ENCODE measurements at places on chromosomes 6 and 20.
A peak's percentile ranks its signal among the peaks of the same experiment; 100 is the strongest.

DNA sequence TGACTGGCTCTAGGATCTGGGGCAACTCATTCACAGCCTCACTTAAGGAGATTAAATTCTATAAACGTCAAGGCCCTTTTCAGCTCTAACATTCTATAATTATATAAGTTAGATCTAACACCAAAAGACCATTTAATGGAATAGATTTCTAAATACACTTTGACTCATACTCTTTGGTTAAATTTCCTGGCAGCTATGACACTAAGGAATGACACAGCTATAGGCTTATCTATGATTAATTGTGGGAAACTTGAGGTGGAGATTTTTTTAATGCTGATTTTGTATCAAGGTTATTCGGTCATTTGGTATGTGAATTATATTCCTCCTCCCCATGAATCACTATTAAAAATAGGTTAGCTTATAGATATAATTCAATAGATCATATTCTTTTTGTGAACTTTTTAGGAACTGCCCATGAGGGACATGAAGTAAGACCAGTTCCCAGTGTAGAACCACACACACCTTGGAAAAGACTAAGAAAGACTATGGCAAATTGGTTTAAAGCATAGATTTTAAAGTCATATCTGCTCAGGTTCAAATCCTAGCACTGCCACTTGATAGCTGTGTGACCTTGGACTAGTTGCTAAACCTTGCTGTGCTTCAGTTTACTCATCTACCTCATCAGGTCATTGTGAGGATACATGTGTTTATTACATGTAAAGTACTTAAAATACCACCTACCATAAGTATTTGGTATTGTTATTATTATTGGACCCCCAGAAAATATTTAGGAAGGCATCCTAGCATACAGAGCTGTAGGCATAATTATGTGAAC is 116.0 kb downstream of the CRYBG1 start:
- DNase-seq: no peak

DNA sequence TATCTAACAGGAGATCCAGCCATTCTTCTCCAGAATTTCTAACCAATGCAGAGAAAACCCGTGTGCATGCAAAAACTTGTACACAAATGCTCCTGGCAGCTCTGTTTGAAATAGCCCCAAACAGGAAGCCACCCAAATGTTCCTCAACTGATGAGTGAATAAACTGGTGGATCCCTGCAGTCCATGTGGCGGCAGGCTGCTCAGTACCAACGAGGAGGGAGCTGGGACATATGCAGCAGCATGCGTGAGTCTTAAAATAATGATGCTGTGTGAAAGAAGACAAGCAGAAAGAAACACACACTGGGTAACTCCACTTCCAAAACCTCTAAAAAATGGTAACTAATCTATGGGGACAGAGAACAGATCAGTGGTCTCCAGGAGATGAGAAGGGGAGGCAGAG is 542.1 kb upstream of the AGPAT4 start:
- DNase-seq: no peak

- peak; percentile 80 for DNase-seq
These were observed 5.7 kb upstream of the TNXB start for GRCh38 chr6:32114796-32115195.

- DNase-seq: no peak
These were observed 270.8 kb downstream of the CDKAL1 start for GRCh38 chr6:20805021-20805420.

DNA sequence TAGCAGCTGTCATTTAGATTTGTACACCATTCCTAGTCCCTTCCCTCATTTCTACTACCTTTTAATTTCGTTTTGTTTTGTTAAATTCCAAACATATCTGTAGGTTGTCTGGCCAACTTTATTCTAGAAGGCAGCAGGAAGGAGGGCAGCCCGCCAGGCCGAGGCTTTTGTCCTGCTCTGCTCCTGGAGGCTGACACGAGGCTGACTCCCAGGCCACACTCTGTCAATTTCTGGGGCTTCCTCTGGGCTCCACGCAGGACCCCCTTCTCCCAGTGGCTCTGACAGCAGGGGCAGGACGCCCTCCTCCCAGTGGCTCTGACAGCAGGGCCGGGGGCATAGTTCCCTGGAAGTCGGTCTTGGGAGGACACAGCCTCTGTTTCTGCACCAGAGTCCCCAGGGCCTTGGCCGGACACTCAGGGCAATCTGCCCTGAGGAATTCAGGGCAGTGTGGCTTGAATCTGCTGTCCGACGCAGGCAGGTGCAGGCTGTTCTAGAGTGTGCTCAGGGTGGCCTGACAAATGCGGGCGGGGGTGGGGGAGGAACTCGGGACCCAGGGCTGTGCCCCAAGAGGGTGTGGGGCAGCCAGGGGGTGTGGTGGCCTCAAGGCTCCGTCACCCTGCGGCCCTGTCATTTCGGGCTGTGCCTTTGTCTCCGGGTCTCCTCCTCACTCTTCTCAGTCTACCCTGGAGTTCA is 11.8 kb downstream of the SMOC2 start:
- no peak for DNase-seq

GRCh38 chr20:23235173-23236027 is 115.2 kb upstream of the NXT1 start:
- DNase-seq: no peak

- DNase-seq: peak; percentile 20
These were observed 571.2 kb downstream of the QKI start for GRCh38 chr6:163985710-163986109.

GRCh38 chr6:71463061-71463460 is 174.4 kb downstream of the OGFRL1 start:
- no peak for DNase-seq

GRCh38 chr20:51598556-51598955 is 56.0 kb upstream of the NFATC2 start:
- DNase-seq: no peak

- DNase-seq: no peak
These were observed at the start of gene MAPK13 for GRCh38 chr6:36129941-36130666. MAPK13 (plus strand) TSS chr6:36130513; CDS start chr6:36130583, 70 bp downstream.

GRCh38 chr6:24322924-24323323 is 34.9 kb downstream of the DCDC2 start:
- no peak for DNase-seq

DNA sequence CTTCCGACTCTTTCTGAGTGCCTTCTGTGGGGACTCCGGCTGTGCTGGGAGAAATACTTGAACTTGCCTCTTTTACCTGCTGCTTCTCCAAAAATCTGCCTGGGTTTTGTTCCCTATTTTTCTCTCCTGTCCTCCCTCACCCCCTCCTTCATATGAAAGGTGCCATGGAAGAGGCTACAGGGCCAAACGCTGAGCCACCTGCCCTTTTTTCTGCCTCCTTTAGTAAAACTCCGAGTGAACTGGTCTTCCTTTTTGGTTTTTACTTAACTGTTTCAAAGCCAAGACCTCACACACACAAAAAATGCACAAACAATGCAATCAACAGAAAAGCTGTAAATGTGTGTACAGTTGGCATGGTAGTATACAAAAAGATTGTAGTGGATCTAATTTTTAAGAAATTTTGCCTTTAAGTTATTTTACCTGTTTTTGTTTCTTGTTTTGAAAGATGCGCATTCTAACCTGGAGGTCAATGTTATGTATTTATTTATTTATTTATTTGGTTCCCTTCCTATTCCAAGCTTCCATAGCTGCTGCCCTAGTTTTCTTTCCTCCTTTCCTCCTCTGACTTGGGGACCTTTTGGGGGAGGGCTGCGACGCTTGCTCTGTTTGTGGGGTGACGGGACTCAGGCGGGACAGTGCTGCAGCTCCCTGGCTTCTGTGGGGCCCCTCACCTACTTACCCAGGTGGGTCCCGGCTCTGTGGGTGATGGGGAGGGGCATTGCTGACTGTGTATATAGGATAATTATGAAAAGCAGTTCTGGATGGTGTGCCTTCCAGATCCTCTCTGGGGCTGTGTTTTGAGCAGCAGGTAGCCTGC is 4.8 kb downstream of the PIM1 start:
- no peak for DNase-seq

DNA sequence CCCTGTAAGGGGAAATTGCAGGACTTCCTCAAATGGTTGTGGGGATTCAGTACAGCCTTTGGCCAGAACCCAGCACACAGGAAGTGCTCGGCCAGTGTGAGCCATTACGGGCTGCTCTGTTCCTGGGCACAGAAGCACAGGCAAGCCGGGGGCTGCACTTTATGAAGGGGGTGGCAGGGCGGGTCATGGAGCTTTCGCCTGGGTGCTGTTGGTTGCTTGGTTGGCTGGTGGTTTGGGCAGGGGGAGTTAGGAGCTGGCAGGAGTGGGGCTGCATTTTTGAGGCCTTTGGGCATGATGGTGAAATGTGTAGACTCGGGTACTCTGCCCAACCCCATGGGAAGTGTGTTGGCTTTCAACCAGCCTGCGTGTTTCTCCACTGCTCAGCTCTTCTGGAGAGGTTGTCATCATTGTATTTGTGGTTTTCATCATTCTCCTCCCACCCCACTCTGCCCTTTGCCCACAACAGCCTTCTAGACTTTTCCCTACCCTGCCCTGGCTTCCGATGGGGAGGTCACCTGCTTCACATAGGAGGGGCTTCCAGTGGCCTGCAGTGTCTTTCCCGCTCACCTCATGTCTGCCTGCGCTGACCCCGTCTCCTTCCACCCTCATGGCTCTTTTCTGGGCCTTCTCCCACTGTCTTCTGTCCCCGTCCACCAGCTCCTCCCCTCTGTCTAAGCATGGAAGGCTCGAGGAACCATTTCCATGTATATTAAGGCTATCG is 16.1 kb upstream of the RBM38 start:
- no peak for DNase-seq

DNA sequence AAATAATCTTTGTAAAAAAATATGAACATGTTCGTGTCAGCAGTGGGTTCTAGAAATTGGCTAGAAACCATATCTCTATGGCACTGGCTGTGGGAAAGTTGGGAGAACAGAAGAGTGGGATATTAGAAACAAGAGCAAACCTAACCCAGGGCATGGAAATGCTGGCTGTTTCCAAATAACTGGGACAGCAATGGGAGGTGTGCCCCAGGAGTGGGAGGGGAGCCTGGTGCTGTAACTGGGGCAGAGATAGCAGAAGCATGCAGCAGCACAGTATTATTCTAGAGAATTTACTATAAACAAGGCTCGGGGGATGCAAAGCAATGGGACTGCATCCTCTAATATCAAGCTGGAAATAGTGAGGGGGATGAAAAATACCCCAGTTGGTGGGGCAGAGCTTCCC is 175.0 kb downstream of the KIF6 start:
- DNase-seq: no peak

DNA sequence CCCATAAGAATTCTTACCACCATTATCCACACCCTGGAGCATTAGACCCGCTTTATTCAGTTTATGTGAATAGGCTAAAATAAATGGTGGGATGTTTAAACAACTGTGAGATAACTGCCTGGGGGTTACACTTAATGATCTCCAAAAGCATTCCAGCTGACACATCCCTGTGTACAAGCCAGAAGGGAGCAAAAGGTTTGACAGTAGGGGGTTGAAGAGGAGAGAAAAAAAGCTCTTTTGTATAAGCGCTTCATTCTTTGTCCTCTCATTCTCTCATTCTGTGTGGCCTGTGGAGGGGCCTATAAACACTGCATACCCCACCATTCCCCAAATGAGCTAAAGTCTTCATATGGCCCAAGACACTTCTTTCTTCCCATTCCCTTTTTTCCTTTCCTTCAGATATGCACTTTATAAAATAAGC is 30.8 kb upstream of the COL21A1 start:
- DNase-seq: no peak

GRCh38 chr6:161168281-161168891 is 105.5 kb downstream of the AGPAT4 start:
- DNase-seq: peak; percentile 52

DNA sequence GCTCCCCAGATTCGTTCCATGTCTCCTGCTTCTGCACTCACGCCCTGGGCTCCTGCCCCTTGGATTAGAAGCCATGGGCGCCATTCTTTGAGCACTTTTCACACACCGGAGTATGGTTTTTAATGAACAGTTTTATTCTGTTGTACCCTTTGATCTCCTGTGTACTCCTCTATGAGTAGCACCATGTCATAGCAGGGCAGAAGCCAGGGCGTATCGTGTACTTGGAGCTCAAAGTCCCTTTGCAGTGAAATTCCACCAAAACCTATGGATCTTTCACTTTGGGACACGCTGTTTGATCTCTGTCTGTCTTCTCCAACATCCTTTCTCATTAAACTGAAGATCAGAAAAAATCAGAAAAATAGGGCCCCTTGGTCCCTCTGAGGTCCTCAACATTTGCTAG is 275.3 kb downstream of the NRN1 start:
- no peak for DNase-seq

DNA sequence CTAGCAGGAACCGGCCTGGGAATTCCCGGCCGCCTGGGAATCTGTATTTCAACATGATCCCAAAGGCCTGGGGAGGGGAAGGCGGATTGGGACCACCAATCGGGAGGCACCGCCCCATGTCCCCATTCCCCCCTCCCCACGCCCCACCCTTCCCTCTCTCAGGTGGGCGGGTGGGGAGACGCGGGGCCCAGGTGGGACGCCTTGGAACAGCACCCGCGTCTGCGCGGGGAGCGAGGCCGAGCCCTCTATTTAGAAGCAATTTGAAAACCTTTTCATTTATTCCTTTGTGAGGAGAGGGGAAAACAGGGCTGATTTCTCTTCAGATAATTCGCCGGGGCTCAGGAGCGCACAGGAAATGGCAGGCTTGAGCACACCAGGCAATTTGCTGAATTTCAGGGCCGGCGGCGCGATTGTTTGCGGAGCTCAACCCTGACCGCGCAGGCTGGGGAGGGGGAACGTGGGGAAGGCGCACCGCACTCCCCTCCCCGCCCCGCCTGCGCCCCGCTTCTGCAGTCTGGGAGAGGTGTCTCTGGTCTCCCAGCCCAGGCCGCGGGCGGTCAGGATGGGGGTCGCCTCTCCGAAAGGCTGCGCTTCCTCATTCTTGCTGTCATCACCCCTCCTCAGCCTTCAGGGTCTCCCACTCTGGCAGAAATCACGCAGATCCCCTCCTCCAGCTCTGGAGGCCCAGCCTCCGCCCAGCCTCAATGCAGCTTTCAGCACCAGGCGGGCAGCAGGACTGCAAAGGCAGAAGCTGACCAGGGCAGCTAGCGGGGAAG is 170.0 kb downstream of the GRM4 start:
- no peak for DNase-seq

DNA sequence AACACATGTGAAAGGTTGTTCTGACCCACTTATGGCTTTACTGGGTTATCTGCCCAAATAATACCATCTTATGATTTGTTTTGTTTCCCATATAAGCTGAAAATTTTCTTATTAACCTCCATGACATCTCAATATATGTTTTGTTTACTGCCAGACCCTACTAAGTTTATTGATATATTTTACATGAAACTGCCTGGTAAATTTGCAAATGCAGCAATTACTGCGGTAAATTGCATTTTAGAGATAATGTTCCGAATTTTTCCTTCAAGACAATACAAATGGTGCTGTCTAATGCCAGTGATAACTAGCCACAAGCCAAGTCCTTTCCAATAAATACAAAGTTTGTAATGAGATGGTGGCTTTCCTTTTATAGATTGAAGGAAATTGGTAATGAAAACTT is 275.9 kb downstream of the SAMD5 start:
- DNase-seq: no peak

DNA sequence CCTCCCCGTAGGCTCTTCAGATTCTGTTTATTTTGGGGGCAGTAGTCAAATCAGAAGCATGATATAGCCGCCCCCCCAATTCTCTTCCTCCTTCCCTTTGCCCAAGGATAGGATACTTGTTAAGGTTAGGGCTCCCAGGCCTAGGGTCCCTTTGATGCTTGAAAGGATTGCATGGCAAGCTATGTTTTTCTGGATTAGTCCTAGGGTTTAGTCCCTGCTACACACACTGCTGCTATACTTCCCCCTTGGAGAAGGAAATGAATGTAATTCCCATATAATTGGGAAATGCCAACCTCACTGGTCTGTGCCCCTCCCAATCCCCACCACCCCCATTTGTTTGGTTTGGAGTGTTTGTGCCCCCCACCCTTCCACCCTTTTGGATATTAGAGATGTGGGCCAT is 62.8 kb downstream of the ZFAND3 start:
- no peak for DNase-seq
